ENCODE measurements at places on chromosomes 12 and 14. TPM values are rescaled to one million over a fixed set of nuclear protein-coding genes. Genes with fewer than 3 reads are reported as not detected.

GRCh38 chr14:101862711-101863110 is 101.2 kb downstream of the PPP2R5C start:
- H3K36me3 ChIP-seq = no peaks in the 10 kb centered on the region
- DNase-seq = no peak
- H3K4me1 ChIP-seq = no peaks in the 10 kb centered on the region
- no peaks in the 10 kb centered on the region for H3K27me3 ChIP-seq

DNA sequence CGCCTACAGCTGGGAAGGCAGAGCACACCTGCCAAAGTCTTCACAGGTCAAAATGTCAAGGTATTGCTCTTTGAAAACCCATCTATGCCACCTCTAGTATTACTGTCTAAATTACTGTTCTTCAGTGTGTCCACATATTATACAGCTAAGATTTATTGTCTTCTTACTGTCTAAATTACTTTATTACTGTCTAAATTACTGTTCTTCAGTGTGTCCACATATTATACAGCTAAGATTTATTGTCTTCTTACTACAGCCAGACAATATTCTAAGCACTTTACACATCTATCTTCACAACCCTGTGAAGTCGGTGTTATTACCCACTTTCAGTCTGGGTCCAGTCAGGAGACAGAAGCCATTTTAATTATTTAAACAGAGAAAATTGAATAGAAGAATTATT is 173.9 kb downstream of the MYRFL start:
- H3K27me3 ChIP-seq = no peaks in the 10 kb centered on the region
- DNase-seq = no peak
- H3K27ac ChIP-seq = no peak overlapping the region
- no peak overlapping the region for H3K4me3 ChIP-seq
- no peaks in the 10 kb centered on the region for H3K4me1 ChIP-seq
- no peaks in the 10 kb centered on the region for H3K36me3 ChIP-seq

DNA sequence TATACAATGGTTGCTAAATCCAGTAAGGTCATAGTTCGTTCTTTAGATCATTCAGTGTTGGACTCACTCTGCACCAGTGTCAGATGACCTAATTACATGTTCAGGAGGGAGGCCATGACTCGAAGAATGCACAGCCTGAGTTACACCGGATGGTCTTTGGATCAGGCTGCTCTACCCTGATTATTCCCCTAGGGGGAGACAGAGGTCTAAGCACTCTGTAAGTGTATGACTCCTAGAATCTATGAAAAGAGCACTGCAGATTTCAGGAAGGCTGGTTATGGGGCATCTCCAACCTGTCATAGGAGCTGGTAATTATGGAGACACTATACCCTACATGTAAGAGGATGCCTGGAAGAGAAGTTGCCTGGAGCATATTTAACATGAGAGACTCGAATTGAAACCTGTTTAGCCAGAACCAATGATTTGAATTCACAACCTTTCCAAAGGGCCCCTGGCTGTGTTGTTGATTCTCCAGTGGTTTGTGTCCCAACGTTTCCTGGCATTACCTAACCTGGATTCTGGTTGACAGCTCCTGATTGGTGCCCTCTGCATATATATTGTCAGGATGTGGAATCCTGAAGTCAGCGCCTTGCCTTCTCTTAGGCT is at the start of gene MUCL1:
Gene MUCL1 (plus strand): TSS at position 584 of the 606 bp plus-strand sequence. CDS start 67 bp downstream, outside the sequence.
- H3K27me3 ChIP-seq = no peaks in the 10 kb centered on the region
- no peak within 1 kb of the TSS for H3K27ac ChIP-seq
- no peaks in the 10 kb centered on the region for H3K36me3 ChIP-seq
- no peak within 1 kb of the TSS for H3K4me3 ChIP-seq

DNA sequence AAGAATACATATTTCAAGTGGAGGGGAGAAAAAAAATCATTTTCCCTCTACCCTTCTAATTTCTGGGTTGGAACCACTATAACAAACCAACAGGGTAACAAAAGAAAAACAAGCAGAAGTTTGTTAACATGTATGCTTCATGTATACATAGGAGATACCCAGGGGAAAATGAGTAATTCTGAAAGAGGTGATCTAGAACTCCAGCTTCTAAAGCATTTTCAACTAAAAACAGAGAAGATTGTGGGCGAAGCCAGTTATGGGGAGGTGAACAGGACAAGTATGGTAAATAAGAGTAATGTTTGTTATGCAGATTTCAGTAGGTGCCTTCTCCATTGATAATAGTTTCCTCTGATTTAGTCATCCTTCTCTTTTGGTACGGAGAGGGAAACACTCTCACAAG is 16.7 kb downstream of the FNTB start:
- no peaks in the 10 kb centered on the region for H3K4me1 ChIP-seq
- H3K36me3 ChIP-seq = no peaks in the 10 kb centered on the region
- H3K4me3 ChIP-seq = no peak overlapping the region
- H3K27ac ChIP-seq = no peak overlapping the region

DNA sequence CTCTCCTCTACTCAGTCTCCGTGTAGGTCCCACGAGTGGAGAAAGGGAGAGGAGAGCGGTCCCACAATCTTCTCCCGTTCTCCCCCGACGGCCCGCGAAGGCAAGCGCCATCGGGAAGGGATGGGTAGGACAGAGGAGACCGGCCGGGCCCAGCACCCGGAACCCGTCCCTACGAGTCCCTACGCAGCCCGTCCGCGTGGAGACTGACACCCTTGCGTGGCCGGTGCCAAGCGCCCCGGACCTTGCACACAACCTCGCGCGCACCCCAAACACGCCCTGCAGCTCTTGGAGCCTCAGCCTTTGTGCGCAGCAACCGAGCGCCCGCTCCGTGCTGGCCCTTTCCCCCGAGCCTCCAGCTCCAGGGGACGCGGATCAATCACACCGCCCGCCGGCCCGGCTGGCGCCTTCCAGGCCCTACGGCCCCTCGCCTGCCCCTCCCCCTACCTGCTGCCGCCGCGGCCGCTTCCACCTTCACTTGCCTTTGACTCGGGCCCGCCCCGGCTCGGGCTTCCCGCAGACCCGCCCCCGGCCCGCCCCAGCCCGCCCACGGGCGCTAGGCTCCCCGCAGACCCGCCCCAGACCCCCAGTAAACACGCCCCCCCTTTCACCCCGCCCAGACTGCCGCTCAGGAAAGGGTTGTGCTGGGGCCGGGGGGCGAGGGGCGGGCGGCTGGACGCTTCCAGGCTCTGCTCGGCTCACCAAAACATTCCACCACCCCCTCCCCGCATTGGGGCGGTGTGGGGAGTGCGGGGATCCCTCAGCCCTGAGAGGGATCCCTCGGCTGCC is at the start of gene NDRG2:
Gene NDRG2 (minus strand): TSS at position 477 of the 786 bp plus-strand sequence. CDS start 1,746 bp downstream, outside the sequence.
- H3K27ac ChIP-seq = peak within 1 kb of the TSS; percentile 87
- H3K4me1 ChIP-seq = peaks cover 4% of the 10 kb centered on the region
- peak; percentile 84 for DNase-seq
- no peaks in the 10 kb centered on the region for H3K36me3 ChIP-seq

DNA sequence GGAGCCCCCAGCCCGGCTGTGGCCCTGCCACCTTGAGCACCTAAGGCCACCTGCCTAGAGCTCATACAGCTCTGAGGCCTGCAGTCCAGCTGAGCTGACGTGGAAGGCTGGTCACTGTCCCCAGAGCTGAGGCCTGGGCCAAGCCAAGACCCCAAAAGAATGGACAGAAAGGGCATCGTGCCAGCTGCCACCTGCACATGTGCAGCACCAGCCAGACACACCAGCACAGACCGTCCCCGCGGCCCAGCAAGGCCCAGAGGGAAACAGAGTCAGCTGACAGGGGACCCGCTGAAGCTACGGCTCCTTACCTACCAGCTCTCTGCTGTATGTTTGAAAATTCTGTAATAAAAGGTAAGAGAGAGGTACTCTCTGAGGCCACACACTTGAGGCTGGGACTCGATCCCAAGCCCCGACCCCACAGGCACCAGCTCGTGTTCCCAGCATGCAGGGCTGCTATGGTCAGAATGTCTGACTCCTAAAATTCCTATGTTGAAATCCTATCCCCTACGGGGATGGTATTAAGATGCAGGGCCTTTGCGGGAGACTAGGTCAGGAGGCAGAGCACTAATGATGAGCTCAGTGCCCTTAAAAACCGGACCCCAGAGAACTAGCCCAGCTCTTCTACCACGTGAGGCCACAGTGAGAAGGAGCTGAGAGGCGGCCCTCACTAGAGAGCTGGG is 25.4 kb downstream of the BRF1 start:
- no peak for DNase-seq
- H3K27ac ChIP-seq = no peak overlapping the region
- H3K4me3 ChIP-seq = no peak overlapping the region
- no peaks in the 10 kb centered on the region for H3K27me3 ChIP-seq
- no peaks in the 10 kb centered on the region for H3K36me3 ChIP-seq

DNA sequence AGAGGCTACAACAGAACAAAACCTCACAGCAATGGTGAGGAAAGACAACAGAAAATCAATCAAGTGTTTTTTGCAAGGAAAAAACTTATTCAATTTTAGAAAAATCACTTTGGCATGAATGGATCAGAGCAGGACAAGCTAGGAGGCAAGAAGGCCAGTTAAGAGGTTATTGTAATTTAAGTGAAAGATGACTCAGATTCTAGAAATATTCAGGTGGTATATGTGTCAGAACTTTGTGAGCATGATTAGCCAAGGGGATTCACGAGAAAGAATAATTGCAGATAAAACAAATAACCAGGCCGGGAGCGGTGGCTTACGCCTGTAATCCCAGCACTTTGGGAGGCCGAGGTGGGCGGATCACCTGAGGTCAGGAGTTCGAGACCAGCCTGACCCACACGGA is 12.7 kb downstream of the GCH1 start:
- H3K4me1 ChIP-seq = no peaks in the 10 kb centered on the region
- DNase-seq = no peak
- no peak overlapping the region for H3K4me3 ChIP-seq
- H3K27me3 ChIP-seq = no peaks in the 10 kb centered on the region
- H3K36me3 ChIP-seq = no peaks in the 10 kb centered on the region

VASH1 gene
- 19.8 TPM for total RNA-seq

RNFT2 gene
- 4.7 TPM for total RNA-seq
